Fibroblast of skin of left quadriceps (primary cell): ENCODE measurements at places on chromosomes 7 and 10.

DNA sequence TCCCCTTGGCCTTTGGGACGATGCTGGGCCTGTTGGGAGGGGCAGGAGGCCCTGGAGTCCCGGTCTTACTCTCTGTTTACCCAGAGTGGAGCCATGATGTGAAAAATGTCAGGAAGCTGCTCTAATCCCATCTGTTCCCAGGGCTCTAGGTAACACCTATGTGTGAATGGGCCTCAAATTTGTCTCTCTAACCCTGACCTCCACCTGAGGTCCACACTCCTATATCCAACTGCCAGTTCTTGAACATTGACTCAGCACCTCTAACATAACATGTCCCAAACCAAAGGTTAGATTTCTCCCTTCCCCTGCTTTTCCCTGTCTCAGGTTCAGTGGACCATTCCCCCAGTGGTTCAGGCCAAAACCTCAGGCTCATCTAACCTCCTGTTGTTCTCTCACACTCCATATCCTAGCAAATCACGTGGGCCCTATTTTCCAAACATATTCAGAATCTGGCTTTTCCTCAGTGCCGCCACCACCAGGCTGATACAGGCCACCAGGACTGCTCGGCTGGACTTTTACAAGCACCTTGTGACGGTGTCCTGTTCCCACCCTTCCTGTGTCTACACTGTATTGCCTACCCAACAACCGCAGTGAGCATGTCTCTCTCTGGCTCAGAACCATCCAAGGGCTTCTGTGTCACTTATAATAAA, 130.6 kb downstream of the ATXN7L1 start:
- no peak for DNase-seq

- no peak for DNase-seq
Observed at GRCh38 chr7:84162584-84162983, 32.0 kb downstream of the SEMA3A start.

GRCh38 chr10:778626-779330, 89.3 kb upstream of the DIP2C start:
- no peak for DNase-seq

GRCh38 chr7:90520484-90520883, 51.0 kb downstream of the PTTG1IP2 start:
- no peak for DNase-seq

GRCh38 chr7:30436046-30436445, 42.5 kb downstream of the NOD1 start:
- no peak for DNase-seq

- no peak for DNase-seq
Observed at GRCh38 chr7:4799508-4800268, 24.3 kb downstream of the AP5Z1 start.

DNA sequence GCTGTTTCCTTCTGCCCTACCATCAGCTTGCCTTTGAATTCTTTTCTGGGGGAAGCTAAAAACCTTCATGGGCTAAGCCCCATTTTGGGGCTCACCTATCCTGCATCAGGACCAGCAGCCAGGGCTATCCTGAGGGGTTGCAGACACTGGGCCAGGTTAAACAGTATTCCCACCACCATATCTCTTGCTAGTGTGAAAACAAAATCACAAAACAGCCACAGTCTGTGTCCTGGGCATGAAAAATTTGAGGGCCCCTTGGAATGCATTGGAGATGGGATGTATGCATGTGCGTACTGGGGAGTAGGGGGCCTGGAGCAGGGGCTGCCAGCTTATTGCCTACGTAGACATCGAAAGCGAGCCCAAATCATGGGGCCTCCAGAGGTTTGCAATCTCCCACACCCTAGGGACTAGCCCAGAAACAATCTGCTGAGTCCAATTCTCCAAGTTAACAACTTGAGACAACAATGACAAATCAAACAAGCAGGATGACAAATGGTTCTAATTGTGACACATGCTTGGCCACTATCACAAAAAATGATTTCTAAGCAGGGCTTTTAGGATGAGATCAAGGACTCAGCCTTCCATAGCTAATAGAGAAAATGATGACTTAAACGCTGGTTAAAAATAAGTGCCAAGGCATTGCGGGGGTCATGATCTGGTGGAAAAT, 557.1 kb downstream of the KCNMA1 start:
- DNase-seq, result no peak

- no peak for DNase-seq
Observed at GRCh38 chr7:144656965-144657517, 178.8 kb downstream of the TPK1 start.

DNA sequence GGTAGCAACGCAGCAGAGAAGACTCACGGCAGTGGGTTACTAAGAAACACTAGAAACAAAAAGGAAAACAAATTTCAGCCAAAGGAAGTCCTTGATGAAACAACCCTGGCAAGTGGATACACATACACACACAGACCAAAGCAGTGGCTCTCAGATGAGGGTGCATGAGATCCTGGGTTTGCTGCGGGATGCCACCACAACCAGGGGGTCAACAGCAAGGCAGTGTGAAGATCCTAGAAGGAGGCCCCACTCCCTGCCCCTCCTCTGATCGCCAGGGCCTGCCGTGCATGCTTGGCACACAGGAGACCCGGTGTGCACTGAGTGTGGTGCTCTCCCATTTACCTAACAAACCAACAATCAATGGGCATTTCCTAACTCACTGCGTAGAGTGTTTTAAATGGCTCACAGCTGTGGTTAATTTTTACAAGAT, 252.3 kb upstream of the KLF14 start:
- no peak for DNase-seq

DNA sequence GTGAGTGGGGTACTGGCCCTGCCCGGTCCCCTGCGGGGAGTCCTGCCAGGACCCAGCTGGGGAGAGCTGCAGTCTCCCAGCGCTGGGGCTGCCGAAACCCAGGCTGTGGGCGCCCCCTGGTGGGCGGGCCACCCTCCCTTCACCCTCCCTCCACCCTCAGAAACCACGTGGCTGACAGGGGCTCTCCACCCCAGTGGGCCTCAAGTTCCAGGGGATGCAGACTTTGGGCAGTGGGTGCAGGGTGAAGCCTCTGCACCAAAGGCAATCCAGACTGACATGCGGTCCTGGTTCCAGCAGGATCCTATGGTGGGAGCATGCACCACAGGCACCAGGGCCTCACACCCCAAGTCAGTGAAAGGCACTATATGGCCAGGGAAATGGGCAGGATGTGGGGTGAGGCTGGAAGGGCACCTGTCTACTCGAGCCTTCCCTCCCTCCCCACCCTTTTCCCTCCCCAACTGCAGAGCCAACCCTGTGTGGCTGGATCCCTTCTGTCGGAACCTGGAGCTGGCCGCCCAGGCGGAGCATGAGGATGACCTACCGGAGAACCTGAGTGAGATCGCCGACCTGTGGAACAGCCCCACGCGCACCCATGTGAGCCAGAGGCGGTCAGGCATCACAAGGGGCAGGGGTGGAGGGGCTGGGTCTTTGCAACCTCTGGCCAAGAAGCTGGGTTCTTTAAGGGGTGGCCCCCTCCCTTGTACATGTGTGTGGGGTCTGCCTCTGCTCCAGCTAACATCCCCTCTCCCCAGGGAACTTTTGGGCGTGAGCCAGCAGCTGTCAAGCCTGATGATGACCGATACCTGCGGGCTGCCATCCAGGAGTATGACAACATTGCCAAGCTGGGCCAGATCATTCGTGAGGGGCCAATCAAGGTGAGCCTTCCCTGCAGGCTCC, 38.8 kb downstream of the PSAP start:
- no peak for DNase-seq
